GF-D8 (cell line): ENCODE measurements at places on chromosomes 1 and 21.

GRCh38 chr1:59486615-59487014 lies 189.7 kb downstream of the FGGY start:
- DNase-seq = no peak

GRCh38 chr21:44438531-44439210 lies 16.6 kb upstream of the LRRC3 start:
- no peak for DNase-seq

- no peak for DNase-seq
These were observed 34.7 kb downstream of the CELF3 start for GRCh38 chr1:151681923-151682322.

DNA sequence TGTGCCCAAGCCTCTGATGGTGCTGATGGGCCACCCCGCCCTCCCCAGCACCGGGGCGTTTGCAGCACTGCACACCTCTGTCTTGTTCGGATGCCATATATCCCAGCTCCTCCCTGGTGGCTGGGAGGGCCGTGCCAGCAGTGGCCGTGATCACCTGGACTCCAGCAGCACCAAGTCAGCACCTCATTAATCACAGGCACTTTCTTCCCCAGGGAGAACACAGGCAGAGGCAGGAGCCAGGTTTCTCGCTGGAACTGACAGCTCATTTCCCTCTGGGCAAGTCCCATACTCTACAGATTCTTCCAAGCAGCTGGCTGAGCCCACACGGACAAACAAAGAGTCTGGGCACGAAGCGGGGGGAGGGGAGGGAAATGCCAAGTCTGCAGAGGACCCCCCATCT lies 141.7 kb upstream of the EDN2 start:
- DNase-seq = no peak

DNA sequence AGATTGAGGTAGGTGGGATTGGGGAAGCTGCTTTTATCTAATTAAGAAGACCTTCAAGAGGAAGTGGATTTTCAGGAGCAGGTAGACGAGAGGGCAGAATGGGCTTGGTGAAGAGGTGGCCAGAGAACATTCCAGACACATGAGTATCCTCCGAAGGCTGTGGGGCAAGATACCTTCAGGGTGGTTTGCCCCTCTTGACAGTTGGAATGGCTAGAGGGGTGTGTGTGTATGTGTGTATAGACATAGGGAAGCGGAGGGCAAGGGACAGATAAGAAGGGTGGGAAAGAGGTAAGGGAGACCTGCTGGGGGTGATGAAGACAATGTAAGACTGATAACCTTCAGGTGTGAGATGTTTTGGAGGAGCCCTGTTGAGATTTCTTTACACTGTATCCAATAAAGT lies 46.8 kb upstream of the TSPAN2 start:
- DNase-seq = no peak

DNA sequence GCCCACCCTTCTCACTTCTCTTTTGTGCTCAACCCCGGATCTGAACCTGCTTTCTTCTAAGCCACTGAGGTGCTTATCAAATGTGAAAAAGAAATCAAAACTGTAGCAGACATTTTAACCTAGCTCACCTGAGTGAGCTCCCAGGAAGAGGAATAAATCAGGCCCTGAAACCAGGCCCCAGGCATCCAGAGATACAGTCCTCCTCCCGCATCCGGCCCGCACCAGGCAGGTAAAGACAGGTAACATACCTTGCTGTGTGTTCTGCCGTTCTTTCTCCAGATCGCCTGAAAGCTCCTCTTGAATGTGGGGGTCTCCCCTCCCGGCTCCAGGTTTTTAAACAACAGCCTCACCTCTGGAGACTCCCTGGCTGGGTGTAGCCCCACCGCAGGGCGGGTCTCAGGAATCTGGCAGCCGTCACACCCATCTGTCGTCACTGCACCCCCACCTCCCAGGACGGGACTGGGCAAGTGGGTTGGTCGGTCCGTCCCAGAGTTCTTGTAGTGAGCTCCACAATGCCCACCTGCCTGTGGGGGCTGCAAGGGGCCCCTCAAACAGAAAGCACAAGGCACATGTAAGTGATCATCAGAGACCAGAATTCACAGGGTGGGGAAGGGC lies at the start of gene LAMB3:
Gene LAMB3, minus strand, starts transcription at position 305 of the 615 bp plus-strand sequence. CDS start 1,481 bp downstream, outside the sequence.
- DNase-seq = no peak

- no peak for DNase-seq
These were observed 239.8 kb downstream of the USH2A start for GRCh38 chr1:216183454-216183853.

DNA sequence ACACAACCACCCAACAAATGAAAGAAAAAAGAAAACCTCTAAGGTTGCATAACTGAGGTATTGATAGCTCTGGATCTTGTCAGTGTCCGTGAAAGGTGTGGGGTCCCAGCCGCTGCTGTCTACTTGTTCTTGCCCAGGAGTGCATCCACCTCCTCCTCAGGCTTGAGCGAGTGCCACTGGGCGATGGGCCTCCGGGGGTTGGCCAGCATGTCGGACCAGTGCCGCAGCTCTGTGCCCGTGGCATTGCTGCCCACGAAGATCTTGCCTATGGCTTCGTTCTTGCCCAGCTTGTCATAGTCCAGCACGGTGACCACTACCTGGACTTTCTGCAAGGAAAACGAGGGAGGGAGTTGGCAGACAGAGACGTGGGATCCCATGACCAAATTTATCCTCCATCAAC lies 113.6 kb downstream of the SYT2 start:
- no peak for DNase-seq

- no peak for DNase-seq
These were observed 3.1 kb upstream of the CDC14A start for GRCh38 chr1:100349246-100349645.

DNA sequence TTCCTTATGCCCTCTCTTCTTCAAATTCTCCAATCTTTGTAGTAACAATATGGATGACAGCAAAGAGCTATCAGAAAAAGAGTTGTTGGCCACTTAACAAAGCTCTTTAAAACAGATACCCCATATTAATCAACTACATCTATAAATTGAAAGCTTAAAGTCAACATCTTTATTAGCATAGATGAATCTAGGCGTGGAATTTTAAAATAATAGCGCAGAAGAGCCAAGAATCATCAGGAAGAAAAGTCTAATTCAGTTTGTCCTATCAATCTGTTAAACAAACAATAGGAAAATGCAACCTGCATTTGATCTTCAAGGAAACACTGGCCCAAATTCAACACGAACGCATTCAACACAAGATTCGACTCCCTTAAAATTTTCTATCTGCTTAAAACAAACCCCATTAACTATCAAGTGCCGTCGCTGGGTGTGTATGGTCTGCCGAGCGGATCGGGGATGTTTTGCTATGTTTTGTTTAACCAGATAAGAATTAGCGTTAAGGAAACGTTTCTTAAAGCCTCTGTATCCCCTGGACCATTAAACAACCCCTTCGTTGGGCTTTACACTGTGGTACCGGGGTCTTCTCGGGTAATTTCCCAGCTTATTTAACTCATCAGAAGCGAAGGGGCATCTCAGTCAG lies 1.0 kb downstream of the LYST start:
- no peak for DNase-seq

- no peak for DNase-seq
These were observed 1.4 kb downstream of the TPM3 start for GRCh38 chr1:154190550-154190949.

DNA sequence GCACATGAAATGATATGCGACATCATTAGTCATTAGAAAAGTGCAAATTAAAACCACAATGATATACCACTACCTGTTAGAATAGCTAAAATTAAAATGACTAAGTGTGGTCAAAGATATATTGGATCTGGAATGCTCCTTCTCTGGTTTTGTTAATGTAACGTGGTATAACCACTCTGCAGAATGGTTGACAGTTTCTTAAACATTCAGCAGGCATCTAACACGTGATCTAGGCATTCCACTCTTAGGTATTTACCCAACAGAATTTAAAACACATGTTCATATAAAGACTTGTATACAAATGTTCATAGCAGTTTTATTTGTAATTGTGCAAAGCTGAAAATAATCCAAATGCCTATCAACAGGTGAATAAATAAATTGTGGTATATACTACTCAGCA lies 165.0 kb upstream of the PLXNA2 start:
- no peak for DNase-seq

GRCh38 chr1:84698151-84699110 lies 8.2 kb upstream of the SSX2IP start:
- no peak for DNase-seq

GRCh38 chr1:56191369-56191768 lies 388.0 kb downstream of the PLPP3 start:
- DNase-seq = no peak

DNA sequence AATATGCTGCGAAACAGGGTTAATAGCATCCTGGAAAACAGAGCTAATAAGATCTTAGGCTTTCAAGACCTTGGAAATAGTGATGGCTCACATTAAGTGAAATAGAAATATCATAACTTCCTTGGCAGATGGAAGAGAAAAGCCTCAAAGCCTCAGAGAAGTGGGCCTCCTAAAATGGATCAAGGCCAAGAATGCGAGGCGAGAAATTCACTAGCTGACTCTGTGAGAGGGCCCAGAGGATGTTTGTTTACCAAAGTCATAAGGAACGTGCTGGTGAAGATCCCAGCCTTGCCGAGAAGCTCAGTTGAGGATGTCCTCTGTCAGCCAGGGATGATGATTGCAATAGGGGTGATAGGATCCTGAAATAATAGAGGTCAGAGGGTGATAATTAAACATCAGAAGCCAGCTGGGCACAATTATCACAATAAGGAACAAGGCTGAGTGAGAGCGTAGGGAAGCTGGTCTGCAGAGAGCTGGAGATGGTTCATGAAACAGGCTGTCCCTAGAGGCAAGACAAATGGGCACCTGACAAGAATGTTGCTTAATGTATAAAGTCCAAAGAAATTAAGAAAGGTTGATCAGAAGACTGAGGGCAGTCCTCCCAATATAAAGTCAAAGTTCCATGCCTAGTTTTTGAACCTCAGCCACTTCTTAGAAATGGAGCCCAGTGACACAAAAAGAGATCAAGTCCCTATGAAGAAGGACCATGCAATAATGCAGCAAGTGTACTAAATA lies 101.7 kb upstream of the COG2 start:
- no peak for DNase-seq

DNA sequence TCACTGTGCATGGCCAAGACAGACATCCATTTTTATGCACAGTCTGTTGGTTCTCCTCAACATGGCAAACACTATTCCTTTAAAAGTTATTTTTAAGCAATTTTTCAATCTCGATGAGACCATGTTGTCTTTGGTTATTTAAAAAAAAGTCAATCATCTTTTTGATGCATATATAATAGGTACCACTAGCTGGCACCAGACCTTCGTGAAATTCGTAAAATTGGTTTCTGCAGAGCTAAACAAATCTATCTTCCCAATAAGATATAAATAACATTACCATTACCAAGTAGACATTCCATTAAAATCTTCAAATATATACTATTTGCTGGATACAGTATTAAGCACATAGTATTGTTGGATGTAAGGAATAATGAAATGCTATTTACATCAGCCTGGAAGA lies 220.0 kb upstream of the GREM2 start:
- no peak for DNase-seq

DNA sequence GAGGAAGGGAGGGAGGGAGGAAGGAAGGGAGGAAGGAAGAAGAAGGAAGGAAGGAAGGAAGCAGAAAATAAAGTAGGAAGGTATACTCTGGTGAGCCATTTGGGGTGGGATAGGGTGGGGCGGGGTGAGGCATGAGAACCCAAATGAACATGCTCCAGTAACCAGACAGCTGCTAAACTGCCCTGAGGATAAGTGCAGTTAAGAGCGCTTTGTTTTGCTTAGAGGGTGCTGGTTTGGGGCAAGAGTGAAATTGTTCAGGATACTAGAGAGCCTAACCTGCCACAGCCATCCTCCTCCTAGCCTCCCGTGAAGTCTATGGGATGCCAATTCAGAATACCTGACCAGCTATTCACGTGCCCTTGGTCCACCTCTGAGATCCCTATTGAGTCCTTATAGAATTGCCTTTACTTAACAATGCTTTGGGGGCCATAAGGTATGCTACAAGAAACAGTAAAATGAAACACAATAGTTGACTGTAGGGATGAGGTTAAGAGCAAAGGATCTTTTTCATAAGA lies 59.0 kb upstream of the ATF3 start:
- DNase-seq = no peak

- DNase-seq = no peak
These were observed 40.8 kb upstream of the IGSF3 start for GRCh38 chr1:116708255-116708900.

DNA sequence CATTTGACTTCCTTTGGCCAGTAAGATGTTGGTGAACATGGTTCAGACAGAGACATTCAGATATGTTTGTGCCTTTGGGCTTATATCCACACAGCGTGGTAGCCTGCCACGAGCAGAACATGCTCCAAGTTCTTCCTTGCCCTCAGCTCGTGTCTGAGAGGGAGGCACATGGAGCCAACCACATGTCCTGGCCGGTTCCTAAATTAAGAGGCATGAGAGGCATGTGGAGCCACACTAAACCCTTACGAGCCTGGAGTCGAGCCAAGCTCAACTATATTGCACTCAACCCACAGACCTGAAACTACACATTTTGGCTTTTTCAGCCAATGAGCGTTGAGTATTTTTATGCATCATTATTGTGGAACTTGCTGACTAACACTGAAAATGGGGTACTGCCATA lies 133.7 kb upstream of the KCNK1 start:
- DNase-seq = no peak

DNA sequence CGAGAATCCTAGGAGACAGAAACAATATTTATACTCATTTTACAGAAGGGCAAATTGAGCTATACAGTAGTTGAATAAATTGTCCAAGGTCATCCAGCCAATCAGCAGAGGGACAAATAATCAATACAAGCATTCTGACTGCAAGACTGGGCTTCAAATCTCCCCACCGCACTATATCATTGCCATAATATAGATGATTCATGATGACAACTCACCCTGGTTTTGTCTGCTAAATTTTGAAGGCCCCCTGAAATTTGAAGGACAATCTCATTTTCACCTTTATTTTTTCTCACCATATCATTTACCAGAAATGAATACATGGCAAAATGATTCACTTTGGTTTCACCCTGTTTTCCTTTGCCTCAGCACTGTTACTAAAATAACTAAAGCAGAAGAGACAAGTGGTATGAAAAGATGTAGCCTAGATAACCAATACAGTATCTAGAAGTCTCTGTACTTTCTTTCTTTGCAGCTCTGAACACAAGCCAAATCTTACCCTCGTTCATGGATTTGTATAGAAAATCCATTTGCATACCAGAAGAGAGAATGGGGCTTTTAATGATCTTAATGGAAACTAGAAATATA lies 292.5 kb downstream of the TTLL7 start:
- DNase-seq = no peak

DNA sequence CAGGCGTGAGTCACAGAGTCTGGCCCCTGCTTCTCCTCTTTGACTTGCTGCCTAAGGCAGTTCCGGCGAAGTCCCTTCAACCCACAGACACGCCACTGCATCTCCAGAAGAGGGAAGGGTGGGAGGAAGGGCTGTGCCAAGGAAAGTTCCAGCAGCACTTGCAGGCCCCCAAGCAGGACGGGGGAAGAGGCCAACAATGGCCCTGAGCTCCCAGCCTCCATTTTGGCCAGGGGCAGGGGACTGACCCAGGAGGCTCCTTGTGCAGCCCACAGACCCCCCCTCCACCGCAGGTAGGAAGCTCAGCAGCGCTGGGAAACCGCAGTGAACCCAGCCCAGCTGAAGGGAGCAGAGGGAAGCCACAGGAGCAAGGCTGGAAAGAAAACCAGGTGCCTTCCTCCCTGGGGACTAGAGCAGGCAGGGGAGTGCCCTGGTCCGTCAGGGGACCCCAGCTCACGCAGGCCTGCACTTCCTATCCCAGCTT lies 35.4 kb downstream of the ACOT7 start:
- peak; percentile 39 for DNase-seq

GRCh38 chr1:1434131-1434823 lies 1.2 kb upstream of the VWA1 start:
- peak; percentile 59 for DNase-seq
